ENCODE measurements at places on chromosomes 11 and 22.

DNA sequence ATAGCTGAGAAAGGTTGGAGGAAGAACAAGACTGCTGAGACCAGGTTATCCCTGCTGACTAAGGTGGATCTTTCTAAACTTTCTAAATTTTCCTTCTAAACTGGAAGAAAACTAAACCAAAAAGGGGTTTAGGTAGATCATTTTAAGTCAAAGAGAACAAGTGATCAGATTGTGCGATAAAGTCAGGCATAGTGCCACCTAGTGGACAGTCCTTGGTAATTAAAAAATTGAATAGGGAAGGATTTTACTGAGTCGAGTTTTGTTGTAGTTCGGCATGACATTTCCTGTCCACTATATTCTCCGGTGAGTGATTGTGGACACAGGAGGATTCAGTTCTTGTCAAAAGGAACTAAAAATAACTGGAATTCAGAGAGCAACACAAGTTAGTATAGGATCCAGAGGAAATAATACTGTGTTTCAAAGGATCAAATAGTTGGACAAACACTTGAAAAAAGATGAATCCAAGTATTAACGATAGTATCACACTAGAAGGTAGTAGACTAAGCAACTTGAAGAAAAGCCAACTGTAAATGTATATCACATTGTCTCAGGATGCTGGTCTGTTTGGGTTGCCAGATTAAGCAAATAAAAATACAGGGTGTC is 1236.4 kb downstream of the FAM181B start:
- peak; percentile 61 for DNase-seq

DNA sequence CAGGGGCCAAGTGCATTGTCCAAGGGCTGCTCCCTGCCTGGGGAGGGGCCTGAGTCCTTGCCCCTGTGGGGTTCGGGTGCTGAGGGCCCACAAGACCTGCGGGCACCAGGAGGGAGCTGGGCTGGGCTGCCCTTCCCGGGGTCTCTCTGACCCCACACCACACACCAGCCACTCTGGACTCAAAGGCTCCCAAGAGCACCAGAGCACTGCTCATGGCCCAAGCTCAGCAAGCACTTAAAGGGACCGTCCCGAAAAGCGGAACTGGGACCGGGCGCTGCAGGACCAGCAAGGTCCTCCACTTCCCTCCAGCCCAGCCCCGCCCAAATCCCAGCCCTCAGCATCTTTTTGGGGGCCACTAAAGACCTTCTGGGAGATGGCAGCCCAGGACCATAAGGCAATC is 5.3 kb downstream of the LSP1 start:
- no peak for DNase-seq

DNA sequence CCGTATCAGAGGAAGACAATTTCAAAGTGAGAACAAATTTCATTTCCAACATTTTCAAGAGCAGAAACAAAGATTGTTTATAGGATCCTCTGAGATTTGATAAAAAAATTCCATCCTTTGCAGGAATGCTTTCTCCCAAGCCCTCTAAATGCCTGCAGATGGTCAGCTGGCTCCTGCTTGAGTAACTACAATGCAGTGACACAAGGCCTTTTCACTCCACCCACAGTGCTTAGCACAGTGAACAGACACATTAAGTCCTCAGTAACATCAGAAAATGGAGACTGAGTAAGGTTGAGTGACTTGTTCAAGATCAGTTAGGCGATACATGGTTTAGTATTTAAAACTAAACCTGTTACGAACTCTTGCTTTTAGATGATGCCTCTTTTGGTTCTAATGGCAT is 527.1 kb upstream of the CCDC90B start:
- DNase-seq: no peak

GRCh38 chr11:64566042-64566914 is 24.7 kb upstream of the SLC22A12 start:
- peak; percentile 70 for DNase-seq

GRCh38 chr11:17014833-17015626 is 816 bp upstream of the PLEKHA7 start:
- DNase-seq: no peak

- peak; percentile 41 for DNase-seq
Observed at GRCh38 chr11:119207415-119207960, 1.3 kb downstream of the CBL start.

- no peak for DNase-seq
Observed at GRCh38 chr11:102647430-102647829, 22.3 kb upstream of the MMP20 start.

GRCh38 chr11:116610190-116610589 is 162.6 kb downstream of the BUD13 start:
- DNase-seq: no peak

GRCh38 chr11:46537121-46537520 is 56.7 kb downstream of the AMBRA1 start:
- peak; percentile 42 for DNase-seq

DNA sequence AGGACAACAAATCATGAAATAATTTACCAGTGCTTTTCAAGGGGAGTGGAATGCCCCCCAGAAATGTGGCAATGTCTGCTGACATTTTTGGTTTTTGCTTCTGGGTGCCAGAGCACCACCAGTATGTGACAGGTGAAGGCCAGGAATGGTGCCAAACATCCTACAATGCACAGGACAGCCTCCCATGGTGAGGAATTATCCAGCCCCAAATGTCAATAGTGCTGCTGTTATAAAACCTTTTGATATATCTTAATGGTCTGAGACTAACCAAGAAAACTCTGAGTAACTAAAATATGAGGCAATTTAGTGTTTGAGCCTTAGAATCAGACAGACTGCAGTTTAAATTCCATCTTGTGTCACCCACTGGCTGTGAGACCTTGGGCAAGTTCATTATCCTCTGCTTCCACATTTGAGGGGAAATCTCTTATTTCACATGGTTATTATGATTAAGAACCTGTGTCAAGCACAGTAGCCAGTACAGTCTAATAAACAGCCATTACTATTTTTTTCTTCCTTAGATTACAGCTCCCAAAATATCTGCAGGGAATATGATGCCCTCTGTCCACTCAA is 69.5 kb downstream of the AMBRA1 start:
- no peak for DNase-seq

DNA sequence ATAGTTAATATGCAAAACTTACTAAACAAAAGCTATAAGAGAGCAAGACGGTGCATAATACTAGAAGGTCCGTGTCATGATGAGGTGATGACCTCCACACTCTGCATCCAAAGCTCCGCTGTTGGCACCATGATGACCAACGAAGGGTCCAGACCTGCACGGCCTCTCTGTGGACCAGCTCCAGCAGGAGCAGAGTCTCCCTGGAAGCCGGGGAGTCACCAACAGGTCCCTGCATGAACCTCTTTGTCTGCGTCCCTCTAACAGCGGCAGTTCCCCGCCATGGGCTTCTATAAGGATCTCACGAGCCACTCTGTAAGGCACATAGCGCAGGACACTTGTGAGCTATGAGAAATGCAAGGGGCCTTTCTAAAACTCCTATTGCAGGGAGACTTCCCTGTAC is 517.3 kb downstream of the BRD1 start:
- DNase-seq: no peak

- DNase-seq: peak; percentile 36
Observed at GRCh38 chr22:39253435-39254070, 8.8 kb upstream of the PDGFB start.

GRCh38 chr11:68199295-68199987 is 13.7 kb downstream of the KMT5B start:
- no peak for DNase-seq

DNA sequence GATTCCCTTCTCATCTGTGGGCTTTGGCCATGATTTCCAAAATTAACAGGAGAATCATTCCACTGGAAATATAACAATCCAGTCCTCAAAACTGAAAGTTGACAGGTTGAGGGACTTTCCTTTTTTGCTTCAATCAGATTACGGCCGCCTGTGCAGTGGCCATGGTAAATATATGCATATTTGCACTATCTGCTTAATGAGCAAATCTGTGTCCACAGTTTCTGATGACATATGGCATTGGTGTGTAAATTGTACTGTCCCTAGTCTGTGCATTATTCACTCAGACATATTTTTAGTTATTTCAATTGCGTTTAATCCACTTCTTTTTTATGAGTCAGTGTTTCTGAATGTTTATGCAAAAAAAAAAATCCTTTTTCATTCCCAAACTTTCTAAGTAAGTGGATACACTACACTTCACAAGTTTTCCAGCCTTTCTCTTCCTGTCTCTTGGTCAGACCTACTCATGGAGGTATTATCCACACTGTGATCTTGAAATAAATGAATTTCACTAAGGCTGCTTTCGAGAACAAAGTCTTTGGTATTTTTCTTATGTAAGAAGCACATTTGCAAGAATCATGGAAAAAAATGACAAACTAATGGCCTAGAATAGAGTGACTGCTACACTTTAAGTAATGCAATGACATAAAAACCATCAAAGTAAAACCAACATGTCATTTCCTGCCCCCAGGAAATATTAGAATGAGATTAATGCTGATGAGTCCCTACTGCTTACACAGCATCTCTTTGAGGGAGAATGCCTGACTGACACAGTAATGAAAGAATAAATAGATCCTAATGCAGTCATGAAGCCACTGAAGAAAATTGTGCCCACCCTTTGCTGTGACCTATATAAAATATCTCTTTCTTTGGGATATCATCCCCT is 76.4 kb upstream of the MTNR1B start:
- no peak for DNase-seq

GRCh38 chr22:45429424-45429823 is 15.9 kb downstream of the RIBC2 start:
- no peak for DNase-seq

GRCh38 chr22:45997777-45998637 is 21.0 kb upstream of the WNT7B start:
- no peak for DNase-seq

- DNase-seq: no peak
Observed at GRCh38 chr11:35166369-35167360, 27.7 kb downstream of the CD44 start.

DNA sequence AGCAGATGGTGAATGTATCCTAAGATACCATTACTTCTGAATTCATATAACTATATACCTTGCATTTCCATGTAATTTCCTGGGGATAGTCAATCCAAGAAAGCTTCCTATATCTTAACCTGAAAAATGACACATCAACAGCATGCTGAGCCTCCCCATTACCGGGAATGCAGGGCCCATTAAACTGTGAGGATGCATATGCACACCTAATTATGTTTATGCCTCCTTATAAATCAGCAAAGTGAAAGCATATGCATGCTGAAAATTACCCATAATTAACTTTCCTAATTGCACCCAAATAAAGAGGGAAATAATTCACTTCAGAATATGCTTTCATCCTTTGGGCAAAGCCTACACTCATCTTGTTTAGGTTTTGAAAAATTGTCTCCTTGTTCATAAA is 663.0 kb downstream of the KCNA4 start:
- no peak for DNase-seq

GRCh38 chr11:119134389-119134978 is 13.1 kb downstream of the HINFP start:
- DNase-seq: peak; percentile 57
